CD4-positive, alpha-beta T cell treated with Interleukin-2 at 100 ng/mL for 4 hours (primary cell): ENCODE measurements at places on chromosomes 11 and 22.

DNA sequence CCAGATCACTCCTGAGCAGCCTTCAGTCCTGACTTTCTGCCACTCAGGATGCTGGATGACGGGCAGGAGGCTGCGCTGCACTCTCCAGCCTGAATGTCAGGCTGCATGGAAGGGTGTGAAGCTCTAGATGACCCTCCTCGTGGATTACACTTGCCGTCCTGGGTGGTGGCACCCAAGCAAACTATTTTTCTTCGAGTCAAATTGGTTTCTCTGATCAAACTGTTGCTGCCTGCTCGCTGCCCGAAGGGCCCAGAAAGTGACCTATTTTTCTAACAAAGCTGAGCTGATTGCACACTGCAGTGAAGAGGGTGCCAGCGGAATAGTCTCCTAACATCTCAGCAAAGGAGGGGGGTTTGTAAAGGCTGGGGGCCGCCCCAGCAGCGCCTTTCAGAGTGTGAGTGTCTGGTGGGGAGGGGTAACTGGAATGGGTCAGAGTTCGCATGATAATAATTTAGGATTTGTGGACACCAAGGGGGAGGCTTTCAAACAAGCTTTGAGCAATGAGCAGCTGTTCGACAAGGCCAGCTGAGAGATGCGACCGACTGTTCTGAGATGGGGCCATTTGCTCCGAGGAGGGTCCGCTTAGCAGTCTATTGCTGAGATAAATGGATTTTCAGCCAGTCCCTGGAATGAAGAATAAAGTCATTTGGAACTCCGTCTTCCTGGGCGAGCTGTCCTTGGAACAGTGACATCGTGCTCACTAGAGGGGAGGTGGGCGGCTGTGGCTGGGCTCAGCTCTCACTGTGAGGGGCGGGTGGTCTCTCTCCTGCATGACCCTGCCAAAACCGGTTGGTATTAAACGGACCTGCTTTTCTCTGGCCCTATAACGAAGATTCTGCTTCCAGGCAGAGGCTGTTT lies 537.6 kb downstream of the BRD1 start:
- no peak for DNase-seq

- DNase-seq: peak; percentile 2
These were observed 21.4 kb upstream of the EHF start for GRCh38 chr11:34599406-34599945.

- DNase-seq: no peak
These were observed 17.1 kb downstream of the PATZ1 start for GRCh38 chr22:31329029-31329428.

GRCh38 chr11:6142936-6143335 lies 27.2 kb downstream of the OR52B2 start:
- no peak for DNase-seq

- no peak for DNase-seq
These were observed 10.1 kb downstream of the XKR3 start for GRCh38 chr22:16815073-16815472.

DNA sequence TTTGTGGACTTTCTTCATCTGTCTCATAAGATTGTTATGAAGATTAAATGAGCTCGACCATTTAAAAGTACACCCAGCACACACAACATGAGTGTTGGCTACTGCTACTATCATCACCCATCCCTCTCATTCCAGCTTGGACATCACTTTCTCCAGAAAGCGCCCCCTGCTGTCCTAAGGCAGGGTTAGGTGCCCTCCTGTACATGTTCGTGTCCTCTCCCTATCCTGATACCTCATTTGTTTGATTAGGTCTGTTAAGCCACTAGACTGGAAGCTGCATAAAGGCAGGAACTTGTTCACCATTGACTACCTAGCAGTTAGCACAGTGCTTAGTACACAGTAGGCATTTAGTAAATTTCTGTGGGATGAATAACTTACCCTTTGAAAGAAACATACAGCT lies 85.5 kb downstream of the ENTHD1 start:
- peak; percentile 28 for DNase-seq

- no peak for DNase-seq
These were observed 21.1 kb upstream of the UPK3A start for GRCh38 chr22:45263463-45264269.

DNA sequence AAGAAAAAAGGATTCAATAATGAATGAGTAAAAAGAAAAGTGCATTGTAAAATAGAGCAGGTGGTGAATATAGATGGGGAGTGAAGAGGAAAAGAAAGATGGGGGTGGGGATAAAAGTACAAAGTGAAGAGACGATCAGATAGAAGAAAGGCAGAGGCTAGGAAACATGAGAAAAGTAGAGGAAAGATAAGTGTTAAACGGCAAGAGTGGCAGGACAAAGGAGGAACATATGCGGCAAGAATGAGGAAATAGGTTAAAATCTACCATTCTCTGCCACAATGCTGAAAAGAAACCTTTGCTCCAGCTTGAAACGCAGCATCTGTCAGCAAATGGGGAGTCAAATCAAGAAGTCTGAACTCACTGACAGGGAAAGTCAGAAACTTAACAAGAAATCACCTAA lies 6.8 kb downstream of the FUT4 start:
- no peak for DNase-seq

GRCh38 chr22:26460202-26460601 lies 23.4 kb downstream of the HPS4 start:
- no peak for DNase-seq

DNA sequence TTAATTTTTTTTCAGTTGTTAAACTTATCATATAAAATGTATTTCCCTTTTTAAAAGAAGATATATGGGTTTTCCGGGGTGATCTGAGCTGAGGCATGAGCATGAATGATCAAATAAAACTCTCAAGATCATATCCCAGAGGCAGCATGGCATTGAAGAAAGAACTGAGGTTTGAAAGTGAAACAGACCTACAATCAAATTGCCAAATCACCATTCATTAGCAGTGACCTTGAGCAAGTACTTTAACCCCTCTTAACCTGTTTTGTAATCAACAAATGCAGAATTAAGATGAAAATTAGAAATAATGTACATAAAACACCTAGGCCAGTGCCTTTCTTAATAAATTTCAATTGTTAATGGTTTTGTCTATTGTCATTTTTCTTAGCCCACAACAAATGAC lies 116.0 kb downstream of the RBFOX2 start:
- no peak for DNase-seq

GRCh38 chr11:63007920-63008319 lies 7.7 kb downstream of the SLC22A8 start:
- no peak for DNase-seq

- DNase-seq: peak; percentile 37
These were observed 19.2 kb upstream of the ADSL start for GRCh38 chr22:40326905-40327735.

DNA sequence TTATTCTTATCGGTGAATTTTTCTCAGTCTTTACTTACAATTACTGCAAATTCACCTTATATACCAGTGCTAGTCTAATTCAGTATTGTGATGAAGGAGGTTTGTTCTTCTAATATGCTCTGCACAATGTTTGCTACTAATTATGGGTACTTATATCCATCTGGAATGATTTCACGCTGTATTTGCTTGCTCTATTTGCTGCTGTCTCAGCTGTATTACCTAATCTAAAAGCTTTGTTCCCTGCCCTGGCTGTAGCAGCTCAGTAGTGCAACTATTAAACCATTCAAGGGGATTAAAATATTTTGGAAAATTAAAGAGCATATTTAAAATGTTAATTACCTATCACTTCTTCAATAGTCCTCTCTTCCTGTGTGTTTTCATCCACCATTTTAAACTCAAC lies 375.3 kb downstream of the LUZP2 start:
- no peak for DNase-seq

DNA sequence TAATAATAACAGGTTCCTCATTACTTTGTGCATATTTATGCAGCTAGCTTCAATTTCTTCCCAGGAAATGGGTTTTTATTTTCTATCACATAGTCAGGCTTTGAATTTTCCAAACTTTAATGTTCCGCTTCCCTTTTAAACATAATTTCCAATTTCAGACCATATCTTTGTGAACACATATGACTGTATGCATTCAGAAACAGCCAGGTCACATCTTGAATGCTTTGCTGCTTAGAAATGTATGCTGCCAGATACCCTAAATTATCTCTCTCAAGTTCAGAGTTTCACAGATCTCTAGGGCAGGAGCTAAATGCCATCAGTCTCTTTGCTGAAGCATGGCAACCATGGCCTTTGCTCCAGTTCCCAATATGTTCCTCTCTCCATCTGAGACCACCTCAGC lies 2203.8 kb downstream of the LRRC4C start:
- DNase-seq: no peak

- DNase-seq: no peak
These were observed 277.2 kb upstream of the PLET1 start for GRCh38 chr11:112537846-112538330.

DNA sequence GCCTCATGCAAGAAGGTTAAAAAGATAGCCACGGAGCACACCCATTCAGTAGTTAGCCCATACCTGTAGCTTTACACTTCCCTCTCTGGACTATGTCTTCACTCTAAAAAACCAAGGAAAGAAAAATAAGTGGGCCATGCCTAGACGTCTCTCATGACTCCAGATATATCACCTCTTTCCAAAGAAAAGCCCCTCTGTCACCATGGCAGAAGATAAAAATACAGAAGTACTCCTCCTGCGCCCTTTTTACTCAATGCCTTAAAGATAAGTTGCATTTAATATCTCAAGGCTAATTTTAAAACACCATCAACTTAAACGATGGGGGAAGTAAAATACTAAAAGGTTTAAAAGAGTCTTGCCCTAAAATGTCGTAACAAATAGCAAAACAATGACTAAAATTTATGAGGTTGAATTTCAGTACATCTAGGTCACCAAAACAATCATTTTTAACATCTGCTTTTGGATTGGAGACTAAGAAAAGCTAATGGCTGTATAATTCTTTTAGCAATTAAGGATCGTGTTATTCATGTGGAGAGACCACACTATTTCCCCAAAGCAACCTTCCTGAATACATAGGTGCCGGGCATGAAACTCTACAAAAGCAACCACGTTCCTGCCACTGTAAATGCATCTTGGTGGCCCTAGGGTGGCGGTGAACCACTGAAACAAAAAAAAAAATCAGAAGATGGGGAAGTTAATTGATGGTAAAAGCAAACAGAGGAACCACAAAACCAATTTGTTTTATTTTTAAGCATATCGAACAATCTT lies 46.0 kb downstream of the CELF1 start:
- no peak for DNase-seq

- no peak for DNase-seq
These were observed 121.6 kb downstream of the BBOX1 start for GRCh38 chr11:27162237-27162636.

DNA sequence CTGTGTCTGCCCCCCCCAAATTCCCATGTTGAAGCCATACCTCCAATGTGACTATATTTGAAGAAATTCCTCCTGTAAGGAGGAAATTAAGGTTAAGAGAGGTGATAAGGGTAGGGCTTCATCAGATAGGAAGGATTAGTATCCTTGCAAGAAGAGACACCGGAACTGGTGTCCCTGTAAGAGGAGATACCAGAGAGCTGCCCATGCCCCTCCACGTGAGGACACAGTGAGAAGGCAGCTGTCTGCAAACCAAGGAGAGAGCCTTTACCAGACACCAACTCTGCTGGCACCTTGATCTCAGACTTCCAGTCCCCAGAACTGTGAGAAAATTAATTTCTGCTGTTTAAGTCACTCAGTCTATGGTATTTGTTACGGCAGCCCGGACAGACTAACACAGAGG lies 109.3 kb downstream of the ARFGAP2 start:
- DNase-seq: no peak

- DNase-seq: no peak
These were observed 19.3 kb downstream of the ENDOD1 start for GRCh38 chr11:95108671-95109551.

- no peak for DNase-seq
These were observed 34.8 kb downstream of the IRAG1 start for GRCh38 chr11:10658621-10659338.

GRCh38 chr11:72577271-72577721 lies 96.9 kb downstream of the PDE2A start:
- DNase-seq: no peak

- DNase-seq: no peak
These were observed 63.0 kb upstream of the IGLL5 start for GRCh38 chr22:22824340-22825212.

GRCh38 chr22:26780521-26780920 lies 123.1 kb downstream of the MIAT start:
- DNase-seq: no peak

GRCh38 chr11:77039491-77040400 lies 5.5 kb downstream of the B3GNT6 start:
- DNase-seq: no peak

DNA sequence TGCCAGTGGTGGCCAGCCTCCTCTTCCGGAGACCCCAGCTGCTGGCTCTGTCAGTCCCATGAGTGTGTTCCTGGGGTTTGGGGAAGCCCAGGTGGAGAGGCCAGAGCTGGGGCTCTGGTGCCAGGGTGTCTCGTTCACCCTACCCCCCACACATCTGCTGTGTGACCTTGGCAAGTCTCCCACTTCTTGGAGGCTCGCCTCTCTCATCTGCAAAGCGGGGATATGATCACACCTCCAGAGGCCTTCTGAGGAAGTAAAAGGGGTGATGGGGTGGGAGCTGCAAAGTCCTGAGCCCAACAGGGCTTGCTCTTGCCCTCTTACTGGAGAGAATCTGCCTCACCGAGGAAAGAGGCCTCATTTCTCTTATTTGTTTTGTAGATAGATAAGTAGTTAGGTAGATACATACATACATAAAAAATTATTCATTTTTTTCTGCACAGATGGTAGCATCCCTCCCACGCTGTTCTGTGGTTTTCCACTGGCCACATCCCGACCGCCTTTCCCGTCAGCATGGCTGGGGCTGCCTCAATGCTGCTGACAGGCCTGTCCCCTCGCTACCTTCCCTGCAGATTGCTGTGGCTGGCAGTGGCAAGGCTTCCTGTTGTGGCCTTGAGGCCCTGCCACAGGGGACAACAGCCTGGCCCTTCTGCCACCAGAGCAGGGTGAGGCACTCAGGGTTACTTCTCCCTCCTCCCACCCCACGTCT lies 23.9 kb downstream of the MYO7A start:
- peak; percentile 24 for DNase-seq

DNA sequence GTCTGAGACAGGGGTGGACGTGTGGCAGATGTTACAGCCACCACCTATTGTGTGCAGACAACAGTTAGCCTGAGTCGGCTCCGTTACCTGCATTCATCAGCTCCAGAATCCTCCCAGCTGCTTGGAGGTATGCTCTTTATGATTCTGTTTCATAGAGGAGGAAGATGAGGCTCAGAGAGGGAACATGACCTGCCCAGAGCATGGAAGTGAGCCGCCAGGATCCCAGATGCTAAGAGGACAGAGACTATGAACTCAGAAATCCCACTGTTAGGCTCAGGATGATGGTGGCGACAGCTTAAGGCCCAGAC lies 1.5 kb downstream of the EMID1 start:
- no peak for DNase-seq

- DNase-seq: no peak
These were observed 99.0 kb upstream of the NNMT start for GRCh38 chr11:114196997-114197703.
